OCI-LY7 (cell line): ENCODE measurements at places on chromosomes 12 and 14. TPM values are rescaled to one million over a fixed set of nuclear protein-coding genes. Genes with fewer than 3 reads are reported as not detected.

Gene SLC17A8
- not detected in 2 replicates for total RNA-seq

Gene ARHGEF40
- total RNA-seq, result 2.0 TPM in 2 replicates

GRCh38 chr14:88195676-88196075 lies 127.4 kb downstream of the KCNK10 start:
- DNase-seq, result no peak

DNA sequence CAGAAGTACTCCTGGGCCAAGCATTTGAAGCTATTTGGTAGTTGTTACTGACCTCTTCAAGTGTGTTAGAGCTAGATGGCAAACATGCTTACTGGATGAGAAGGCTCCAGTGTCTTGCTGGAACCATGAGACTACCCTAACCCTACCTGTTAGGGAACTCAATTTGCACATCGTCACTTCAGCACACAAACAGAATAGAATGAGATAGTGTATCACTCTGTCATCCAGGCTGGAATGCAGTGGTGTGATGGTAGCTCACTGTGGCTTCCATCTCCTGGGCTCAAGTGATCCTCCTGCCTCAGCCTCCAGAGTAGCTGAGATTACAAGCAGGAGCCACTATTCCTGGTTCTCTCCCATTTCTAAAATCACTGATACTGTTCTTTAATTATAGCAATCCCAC lies 417.0 kb upstream of the ATXN7L3B start:
- no peak for DNase-seq

Gene CCDC85C
- total RNA-seq, result 14.6 and 15.0 TPM in 2 replicates

- no peak for DNase-seq
Observed at GRCh38 chr12:84727961-84728360, 184.6 kb downstream of the SLC6A15 start.

DNA sequence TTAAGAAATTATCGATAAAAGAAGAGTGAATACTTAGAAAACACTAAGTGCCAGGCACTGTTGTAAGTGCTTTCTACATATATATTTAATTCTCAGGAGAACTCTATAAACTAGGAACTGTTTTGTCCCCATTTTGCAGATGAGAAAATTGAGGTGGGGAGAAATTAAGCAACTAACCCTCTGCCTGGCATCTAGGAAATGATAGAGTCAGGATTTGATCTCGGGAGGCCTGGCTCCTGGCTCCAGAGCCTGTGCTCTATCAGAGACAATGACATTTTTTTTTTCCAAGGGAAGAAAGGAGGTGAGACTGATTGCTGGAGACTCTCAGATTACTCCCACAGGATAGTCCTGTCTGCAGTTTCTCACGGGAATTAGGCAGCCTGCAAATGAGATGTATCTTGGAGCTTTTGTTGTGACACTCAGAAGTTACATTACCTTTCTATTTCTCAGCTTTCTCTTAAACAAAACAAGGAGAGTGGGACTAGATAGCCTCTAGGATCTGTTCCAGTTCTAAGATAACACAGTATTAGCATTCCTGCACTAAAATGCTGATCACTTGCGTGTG lies 1.4 kb upstream of the FAM234B start:
- no peak for DNase-seq

Gene POTEM
- total RNA-seq, result 0.98 and 1.0 TPM in 2 replicates

Gene PROX2
- total RNA-seq, result 0.74 and 0.76 TPM in 2 replicates

DNA sequence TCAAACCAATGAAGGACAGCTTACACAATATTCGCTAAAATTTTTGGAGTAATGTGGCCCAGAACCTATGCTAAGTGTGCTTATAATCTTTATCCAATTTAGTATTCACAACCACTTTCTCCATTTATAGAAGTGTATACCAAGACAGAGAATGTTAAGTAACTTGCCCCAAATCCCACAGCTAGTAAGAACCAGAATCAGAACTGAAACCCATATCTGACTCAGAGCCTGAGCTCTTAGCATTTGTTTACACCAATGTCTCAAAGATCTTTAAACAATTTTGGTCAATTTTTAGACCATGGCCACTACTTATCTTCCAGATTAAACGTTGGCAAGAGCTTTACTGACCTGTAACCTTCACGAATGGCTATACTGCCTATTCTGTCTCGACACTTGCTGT lies 53.0 kb downstream of the PAPLN start:
- no peak for DNase-seq

GRCh38 chr12:117098361-117099217 lies 627 bp downstream of the TESC start:
- peak; percentile 18 for DNase-seq

DNA sequence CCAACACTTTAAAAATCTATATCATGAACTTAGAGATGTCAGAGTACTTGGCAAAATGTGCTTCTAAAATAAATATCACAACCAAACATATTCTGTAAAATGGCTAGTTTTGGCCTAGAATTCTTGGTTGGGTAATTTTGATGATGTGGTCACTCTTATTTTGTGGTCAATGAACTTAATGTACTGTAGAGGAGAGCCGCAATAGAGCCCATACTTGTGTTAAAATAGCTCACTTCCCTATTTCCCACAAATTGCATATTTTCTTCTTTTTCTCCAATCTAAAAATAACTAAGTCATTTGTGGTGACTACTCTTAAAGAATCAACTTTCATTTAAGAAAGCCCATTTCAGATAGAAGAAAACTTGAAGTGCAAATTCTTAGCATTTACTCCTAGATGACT lies 619.4 kb downstream of the CCER1 start:
- DNase-seq, result no peak

- DNase-seq, result no peak
Observed at GRCh38 chr12:96136725-96137378, 57.3 kb upstream of the ELK3 start.

GRCh38 chr14:93464271-93464670 lies 33.5 kb downstream of the UNC79 start:
- no peak for DNase-seq

DNA sequence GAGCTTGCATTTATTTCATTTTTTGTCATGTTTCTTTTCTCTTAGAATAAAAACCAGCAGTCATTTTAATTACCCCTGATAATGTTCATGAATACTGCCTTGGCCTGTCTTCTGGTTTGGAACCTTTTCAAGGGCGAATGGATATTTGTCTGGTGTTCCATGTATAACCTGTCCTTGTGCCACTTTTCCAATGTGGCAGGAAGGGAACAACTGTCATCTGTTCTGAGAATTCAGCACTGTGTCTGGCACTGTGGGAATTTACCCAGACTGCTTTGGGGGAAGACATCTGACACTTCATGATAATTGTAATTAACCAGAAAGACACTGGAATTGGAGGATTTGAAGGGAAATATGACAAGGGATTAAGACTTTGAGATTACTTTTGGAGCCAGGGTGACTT lies 352.8 kb downstream of the APAF1 start:
- no peak for DNase-seq

Gene APOLD1
- 25.8 and 29.5 TPM in 2 replicates for total RNA-seq

DNA sequence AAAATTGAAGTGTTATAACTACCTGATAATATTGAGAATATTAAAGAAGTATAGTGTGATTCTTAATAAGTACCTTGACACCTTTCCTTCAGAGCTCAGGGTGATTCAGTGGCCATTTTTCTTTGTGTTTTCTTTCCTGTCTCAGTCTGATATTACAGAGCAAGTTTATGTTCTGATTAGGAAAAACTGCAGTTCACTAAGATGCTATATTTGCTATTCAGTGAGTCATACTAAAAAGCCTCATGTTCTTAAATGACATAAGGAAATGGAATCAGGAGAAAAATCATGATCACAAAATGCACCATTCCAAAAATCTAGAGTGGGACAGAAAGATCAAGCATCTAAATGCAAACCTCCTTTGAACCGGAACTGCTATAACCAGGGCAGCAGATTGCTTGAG lies 390.6 kb upstream of the ATP2B1 start:
- DNase-seq, result no peak

- no peak for DNase-seq
Observed at GRCh38 chr14:54804538-54805041, 98.0 kb downstream of the GCH1 start.

DNA sequence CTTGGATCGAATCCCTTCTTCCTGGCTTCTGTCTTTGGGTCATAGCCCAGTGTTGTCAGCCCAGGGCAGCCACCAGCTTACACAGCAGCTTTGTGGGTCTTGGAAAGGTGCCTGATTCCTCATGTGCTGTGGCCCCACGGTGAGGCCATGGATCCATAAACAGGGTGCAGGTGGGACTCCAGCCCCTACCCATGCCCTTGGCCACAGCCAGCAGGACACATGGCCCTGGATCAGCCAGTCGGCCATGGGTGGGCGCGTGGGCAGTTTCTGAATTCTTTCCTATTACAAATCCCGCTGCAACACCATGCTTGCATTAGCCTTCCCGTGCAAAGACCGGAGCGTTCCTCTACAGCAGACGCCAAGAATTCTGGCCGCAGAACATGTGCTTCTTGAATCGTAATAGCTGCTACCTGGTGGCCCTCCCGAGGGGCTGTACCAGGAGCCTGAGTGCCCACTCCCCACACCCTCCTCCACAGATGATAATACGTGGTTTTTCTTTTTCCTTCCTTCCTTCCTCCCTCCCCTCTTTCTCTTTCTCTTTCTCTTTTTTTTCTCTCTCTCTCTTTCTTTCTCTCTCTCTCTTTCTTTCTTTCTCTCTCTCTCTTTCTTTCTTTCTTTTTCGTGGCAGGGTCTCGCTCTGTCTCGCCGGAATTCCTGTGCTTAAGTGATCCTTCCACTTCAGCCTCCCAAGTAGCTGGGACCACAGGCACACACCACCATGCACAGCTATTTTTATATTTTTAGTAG lies 2.9 kb upstream of the MMP17 start:
- no peak for DNase-seq

GRCh38 chr12:96241846-96242256 lies 47.7 kb downstream of the ELK3 start:
- DNase-seq, result no peak

Gene KLC1
- 142 and 147 TPM in 2 replicates for total RNA-seq

Gene TMEM63C
- 4.7 and 6.6 TPM in 2 replicates for total RNA-seq

Gene FSCB
- not detected in 2 replicates for total RNA-seq

DNA sequence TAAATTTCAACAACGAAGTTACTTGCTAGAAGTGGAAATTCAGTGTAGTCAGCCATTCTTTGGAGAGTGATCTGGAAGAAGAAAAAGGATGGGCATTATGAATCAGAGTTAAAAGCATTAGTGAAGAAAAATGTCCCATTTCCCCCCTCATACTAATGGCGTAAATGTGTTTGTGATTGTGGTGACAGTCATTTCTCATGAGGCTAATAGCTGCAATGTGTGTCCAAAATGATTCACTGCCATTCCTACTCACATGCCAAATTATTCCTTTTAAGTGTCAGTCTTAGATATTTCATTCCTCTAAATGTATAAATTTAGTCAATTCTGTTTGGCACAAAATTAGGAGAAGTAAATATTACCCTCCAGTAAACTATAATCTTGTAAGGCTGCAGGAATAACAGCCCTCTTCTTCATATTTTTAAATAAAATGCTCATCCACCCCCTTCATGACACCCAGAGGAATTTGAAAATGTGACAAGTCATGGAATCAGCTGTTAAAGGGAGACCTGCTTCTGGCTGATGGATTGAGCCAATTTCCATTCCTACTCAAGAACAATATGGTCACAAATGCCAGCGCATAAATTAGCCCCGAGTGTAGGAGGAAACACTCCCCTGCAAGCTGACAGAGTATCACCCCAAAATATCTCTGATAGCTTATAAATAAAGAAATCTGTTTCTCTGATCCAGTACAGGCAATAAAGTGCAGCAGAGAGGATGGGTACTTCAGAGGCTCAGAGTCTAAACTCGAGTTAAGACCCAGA lies 912.3 kb upstream of the SEL1L start:
- DNase-seq, result no peak

Gene FBXO33
- 16.6 and 17.4 TPM in 2 replicates for total RNA-seq

Gene EML5
- 5.2 and 5.6 TPM in 2 replicates for total RNA-seq

GRCh38 chr14:54778618-54779345 lies 123.8 kb downstream of the GCH1 start:
- DNase-seq, result no peak

GRCh38 chr14:26729851-26730250 lies 132.0 kb upstream of the NOVA1 start:
- DNase-seq, result no peak

Gene DYNLL1
- total RNA-seq, result 296 and 321 TPM in 2 replicates

Gene TPPP2
- total RNA-seq, result not detected in 2 replicates

- DNase-seq, result peak; percentile 38
Observed at GRCh38 chr12:57276935-57277563, 26.1 kb upstream of the STAC3 start.

Gene RERGL
- not detected in 2 replicates for total RNA-seq

DNA sequence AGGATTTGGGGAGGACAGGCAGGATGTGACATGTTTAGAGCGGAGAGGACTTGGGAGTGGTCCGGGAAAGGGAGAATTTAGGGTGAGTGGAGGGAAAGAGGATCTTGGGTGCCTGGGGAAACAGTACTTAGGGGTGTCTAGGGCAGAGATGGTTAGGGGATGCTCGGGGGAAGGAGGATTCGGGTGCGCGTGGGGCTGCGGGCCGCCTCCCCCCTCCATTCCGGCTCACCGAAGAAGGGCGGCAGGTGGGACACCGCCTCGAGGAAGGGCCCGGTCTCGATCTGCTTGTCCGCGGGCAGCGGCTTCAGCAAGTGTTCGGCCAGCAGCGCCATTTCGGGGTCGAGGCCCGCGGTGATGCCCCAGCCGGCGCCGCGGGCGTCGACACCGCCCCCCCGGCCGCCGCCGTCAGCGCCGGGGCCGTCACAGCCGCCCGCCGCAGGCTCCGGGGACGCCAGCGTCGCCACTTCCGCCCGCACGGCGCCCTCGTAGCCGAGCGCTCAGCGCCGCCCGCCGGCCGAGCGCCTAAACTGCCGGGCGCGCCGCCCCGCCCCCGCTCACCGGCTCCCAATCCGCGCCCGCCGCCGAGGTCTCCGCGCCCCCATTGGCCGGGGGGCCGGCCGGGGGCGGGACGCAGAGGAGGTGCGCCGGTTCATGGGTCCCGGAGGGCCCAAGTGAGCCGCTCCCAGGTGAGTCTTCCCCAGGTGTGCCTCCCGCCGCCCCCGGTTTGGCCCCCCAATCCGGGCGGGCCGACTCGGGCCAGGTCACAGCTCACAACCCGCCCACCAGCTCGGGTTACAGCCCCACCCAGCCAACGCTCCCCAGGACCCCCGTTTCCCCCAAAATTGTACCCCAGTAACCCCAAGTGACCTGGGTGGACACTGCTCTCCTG lies at the start of gene GLTP:
TSS of gene GLTP (minus strand) at position 499 of the 889 bp plus-strand sequence. CDS start at position 332, 167 bp downstream.
- peak; percentile 94 for DNase-seq

GRCh38 chr14:75399843-75400775 lies 27.7 kb upstream of the JDP2 start:
- no peak for DNase-seq

GRCh38 chr14:92108345-92109254 lies 2.2 kb upstream of the ATXN3 start:
- DNase-seq, result peak; percentile 71

Gene AJUBA
- total RNA-seq, result 0.37 and 0.88 TPM in 2 replicates
